ENCODE measurements at places on chromosomes 6 and 20.

GRCh38 chr6:12529364-12530019, 187.1 kb upstream of the PHACTR1 start:
- no peak for DNase-seq

GRCh38 chr6:150409576-150410066, 40.8 kb downstream of the IYD start:
- DNase-seq, result no peak

DNA sequence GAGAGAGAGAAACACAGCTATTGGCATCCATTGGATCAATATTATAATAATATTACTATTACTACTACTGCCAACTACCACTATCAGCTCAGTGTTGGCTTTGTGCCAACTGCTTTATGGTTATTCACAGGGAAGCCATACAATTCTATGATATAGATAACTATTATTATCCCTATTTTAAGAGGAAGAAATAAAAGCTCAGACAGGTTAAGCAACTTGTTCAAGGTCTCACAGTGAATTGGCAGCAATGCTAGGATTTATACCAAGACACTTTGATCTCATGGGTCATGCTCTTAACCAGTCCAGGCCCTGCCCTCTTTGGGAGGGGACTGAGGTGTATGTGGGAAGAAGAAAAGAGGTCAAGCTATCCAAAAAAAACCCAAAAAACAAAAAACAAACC, 82.0 kb upstream of the TRAF3IP2 start:
- DNase-seq, result no peak

GRCh38 chr6:93562582-93562981, 143.2 kb upstream of the EPHA7 start:
- no peak for DNase-seq

GRCh38 chr6:52399511-52400312, 20.4 kb upstream of the EFHC1 start:
- peak; percentile 61 for DNase-seq

DNA sequence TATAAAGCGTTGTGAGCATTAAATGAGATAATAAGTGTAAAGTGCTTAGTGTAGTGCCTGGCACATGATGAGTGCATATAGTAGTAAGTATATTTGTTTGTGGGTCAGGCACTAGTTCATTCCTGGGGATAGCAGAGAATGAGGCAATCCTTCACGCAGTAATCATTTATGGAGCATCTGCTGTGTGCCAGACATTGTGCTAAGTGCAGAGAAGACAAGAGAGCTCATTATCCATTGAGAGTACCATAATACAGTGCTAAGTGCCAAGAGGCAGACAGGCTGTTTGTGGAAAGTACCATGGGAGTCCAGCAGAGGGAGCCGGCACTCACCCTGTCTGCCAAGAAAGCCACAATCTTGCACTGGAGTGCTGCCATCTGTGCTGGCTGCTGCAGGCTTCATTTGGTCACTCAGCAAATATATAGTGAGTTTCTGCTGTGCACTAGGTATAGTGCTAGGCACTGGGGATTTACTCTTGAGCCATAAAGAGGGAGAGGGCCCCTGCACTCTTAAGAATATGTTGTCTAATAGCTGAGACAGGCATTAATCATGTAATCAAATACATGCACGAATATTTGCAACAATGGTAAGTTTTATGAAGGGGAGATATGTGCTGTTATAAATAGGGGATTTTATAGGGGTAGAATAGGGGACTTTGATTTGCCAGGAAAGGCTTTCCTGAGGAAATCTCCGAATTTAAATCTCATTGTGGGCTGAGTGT, 12.9 kb upstream of the MROH8 start:
- peak; percentile 49 for DNase-seq

DNA sequence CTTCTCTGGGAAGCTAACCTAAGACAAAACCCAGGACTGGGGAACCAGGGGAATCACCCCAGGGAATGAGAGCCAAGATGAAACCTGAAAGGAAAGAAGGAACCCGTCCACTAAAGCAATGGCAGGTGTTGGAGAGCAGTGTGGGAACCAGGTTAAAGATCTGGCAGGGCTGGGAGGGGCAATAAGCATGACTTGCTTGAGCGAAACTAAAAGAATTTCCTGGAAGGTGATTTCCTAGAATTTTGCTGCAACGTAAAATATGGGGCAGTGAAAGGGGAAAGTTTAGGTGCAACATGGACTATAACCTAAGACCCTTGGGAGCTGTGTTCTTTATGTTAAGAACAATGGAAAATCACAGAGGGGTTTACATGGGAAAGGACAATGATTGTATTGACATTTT, 126.2 kb upstream of the SSTR4 start:
- DNase-seq, result no peak

DNA sequence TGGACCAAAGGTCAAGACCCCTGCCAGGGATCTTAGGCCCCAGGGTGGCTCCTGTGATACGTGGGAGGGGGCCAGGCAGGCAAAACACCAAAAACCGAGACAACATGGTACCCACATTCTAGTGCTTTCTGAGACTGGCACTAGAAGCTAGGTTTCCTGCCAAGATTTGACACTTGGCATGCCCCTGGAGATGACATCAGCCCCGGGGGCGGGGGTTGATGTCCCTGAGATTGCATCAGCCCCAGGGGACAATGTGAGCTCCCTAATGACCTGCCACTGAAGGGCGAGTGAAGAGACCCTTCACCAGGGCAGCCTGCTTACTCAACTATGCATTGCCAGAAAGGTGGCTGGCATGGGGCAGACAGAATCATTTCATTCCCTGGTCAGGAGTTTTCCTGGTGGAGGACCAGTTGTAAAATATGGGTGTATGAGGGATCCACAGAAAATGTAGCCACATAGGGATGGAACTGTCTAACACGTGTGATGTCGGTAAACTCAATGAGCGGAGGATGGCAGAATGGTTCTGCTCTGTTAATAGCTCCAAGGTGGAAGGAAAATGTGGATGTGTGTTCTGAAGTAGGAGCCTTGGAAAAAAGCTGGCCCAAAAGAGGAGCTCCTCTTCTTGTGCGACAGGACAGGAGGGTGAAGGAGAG, 219.7 kb downstream of the UNC5CL start:
- no peak for DNase-seq

DNA sequence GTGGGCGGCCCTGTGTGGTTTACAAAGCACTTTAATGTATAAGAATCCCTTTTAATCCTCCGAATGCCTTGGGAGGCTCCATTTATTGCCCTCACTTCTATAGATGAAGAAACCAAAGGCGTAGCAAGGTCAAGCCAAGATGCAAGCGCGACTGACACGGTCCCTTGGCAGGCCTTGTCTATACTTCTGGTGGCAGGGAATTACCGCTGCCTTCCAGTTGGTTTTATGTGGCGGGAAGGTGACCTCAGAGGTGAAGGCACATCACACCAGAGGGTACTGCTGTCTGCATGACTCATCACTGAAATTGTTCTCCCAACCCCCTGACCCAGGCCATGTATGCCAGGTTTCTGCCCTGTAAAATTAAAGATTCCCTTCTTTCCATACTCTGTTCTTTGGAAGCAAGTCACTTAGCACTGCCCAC, 36.1 kb upstream of the NAA20 start:
- no peak for DNase-seq

- peak; percentile 51 for DNase-seq
These were observed 14.9 kb downstream of the SH3BGRL2 start for GRCh38 chr6:79646006-79646405.

DNA sequence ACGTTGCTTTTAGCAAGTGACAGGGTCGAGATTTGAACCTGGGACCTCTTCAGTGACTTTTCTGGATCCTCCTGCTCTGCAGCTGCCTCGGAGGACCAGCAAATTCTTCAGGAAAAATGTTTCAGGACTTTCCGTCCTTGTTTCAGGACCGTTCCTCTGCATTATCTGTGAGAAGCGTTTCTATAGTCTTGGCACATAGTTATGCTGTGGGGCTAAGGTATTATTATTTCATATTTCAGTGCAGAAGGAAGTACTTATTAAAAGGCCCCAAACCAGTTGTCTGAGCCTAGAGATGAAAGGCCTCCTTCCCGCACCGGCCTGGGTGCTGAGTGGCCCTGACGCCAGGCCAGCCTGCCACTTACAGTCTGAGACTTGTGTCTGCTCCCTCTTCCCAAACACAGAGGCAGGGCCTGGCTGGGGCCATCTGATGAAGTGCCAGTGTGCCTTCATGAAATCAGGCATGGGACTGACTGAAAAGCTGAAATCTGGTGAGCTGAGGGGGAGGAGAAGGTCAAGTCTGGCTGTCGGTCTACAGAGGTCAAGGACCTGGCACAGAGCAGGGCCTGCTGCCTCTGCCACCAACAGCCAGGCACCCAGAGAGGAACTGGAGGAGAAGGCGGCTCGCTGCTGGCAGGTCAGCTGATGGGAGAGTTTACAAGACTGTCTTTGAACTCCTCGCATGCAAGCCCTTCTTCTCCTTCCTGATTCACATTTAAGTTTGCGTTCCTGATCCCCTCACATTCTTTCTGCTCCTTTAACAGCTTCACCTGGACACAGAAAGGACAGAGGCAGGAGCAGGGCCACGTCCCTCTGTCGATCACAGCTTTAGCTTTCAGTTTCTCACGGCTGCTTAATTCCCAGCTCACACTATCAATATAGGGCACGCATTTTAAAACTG, 8.9 kb upstream of the QKI start:
- DNase-seq, result no peak

- no peak for DNase-seq
These were observed 93.7 kb downstream of the TIAM2 start for GRCh38 chr6:155088856-155089255.

DNA sequence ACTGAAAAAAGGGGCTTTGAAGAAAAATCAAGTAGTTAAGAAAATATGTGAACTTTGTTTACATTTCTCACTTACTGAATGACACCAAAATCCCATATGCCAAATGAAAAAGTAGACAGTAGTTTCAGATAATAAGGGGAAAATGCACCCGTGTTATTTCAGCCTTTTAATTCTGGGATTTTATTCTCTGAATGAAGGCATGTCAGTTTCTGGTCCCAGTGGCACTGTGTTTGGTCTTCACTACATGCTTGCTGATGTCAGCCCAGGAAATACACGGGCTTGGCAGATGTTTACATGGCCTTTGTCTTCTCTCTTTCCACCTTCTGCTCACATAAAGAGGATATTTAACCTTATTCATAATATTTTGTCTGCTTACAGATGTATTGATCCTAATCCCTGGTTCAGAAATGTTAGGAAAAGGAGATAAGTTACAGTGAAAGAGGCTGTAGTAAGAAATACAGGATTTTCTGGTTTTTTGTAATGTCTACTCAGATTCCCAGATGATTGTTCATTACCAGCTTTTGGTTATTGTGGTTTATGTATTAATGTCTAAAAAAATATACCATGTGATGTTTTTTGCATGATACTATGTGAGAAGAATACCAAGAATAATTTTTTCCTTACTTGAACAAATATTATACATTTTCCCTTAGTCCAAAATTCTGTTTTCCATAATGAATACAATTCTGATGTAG, 27.7 kb downstream of the DSE start:
- no peak for DNase-seq

DNA sequence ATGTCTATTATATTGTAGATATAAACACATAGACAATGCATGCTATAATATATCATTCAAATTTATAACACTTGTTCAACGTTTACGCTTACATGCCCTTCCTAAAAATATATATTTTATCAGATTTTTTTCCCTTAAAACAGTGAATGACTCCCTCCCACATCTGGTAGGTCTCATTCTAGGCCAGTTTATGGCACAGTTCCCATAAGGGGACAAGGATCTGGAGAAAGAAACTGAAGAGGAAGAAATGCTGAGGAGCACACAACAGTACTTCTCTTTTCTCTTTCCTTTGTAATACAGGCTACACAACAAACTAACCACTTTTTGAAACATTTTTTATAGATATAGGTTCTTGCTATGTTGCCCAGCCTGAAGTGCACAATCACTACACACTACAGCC, 48.6 kb upstream of the RCAN2 start:
- no peak for DNase-seq

DNA sequence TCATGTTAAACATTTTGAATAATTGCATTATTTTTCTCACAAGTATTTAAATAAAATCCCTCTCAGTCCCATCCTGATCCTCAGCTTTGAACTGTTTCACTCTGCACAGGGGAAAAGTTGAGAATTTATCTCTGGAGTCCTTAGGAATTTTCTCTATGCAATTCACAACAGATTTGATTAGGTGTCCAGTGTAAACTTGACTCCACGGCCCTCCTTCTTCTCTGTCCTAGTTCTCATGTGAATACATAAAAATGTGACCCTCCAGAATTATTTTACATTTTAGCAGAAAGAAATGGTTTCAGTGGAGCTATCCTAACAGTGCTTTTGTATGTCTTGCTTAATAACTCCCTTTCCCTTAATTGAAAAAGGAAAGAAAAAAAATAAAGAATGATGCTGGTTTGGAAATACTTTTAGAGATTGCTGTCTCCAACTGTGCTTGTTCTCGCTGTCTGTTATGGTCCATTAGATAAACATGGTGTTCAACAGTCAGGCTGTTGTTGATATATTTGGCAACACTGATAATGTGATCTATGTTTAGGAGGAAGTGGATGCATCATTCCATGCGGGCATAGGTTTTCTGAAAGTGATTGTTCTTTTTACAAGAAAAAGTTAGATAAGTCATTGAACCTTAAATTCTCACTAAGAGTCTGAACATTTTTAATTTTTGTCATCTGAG, 599.4 kb upstream of the CITED2 start:
- DNase-seq, result no peak

- no peak for DNase-seq
These were observed 20.7 kb downstream of the PREX1 start for GRCh38 chr20:48807051-48807450.

DNA sequence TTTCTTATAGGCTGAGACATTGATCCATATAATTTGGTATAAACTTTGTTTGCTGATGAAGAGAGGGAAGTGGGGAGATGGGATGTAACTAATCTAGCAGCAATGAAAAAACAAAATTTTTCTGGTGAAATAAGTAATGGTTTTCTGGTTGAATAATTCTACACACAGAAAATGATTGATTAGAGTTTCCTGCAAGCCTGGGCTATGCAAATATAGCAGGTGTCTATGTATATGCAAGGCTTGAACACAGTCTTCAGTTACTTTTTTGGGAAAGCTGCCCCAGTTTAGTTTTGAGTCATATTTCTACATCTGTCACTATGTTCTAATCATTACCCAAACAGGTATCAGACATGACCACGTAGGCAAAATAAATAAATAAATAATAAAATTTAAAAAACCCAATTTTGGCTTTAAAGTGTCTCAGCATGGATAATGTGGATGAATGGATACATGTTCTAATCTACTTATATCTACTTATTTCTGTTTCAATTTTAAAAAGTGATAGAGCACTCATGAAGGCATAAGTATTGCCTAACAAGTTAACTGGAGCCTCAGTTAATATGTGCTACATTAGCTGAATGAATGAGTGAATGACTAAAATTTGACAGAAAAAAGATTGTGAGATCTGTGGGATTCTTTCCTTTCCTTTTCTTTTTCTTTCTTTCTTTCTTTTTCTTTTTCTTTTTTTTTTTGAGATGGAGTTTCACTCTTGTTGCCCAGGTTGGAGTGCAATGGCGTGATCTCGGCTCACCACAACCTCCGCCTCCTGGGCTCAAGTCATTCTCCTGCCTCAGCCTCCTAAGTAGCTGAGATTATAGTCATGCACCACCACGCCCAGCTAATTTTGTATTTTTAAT, 37.2 kb upstream of the TFB1M start:
- DNase-seq, result no peak

DNA sequence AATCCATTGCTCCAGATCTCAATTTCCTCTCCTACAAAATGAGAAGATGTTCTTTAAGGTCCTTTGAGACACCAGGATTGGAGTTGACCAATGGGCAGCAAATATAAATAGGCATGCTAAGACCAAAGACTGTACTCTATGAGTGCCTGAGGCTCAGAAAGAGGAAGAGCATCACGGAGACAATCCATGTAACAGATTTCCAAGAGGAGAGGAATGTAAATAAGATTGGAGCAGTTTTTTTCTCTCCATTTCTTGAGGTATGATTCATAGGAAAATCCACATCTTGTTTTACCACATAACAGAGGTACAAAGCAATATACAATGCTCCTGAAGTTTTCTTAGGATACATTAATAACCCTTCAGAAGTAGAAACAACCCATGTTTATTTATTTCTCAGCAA, 109.8 kb downstream of the UBE3D start:
- no peak for DNase-seq

Data from CD8-positive, alpha-beta memory T cell (primary cell).